ENCODE measurements at places on chromosomes 2 and 18.
A peak's percentile ranks its signal among the peaks of the same experiment; 100 is the strongest.

DNA sequence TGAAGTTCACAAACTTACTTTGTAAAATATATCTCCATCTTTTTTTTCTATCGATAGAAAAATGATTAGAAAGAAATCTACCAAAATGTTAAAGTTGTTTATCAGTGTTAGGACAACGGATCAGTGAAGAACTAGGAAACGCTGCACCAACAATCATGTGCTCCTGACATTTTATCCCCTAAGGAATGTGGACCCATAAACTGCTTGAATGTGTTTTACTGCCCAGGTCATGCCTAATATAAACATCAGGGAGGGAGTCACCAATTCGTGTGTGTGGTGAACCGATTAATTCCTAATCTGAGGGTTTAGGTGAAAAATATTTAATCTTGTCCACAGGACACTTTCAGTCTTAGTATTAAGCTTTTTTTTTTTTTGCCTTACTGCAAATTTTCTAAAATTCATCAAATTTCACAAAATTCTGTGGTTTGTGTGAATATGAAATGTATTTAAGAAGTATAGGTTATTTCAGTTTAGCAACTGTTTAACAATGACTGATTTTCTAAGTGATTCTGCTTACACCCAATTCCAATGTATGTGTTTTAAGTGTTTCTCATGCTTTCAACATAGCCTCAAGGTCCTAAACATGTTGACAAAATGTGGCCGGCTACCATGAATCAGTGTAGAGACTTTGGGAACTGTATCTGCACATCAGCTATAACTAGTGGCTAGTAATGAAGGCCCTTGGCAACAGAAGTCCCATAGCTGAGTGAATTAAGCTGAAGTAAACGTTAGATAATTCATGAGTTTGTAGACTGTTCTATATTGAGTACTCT is 11.1 kb upstream of the KIDINS220 start:
- no peak for DNase-seq

DNA sequence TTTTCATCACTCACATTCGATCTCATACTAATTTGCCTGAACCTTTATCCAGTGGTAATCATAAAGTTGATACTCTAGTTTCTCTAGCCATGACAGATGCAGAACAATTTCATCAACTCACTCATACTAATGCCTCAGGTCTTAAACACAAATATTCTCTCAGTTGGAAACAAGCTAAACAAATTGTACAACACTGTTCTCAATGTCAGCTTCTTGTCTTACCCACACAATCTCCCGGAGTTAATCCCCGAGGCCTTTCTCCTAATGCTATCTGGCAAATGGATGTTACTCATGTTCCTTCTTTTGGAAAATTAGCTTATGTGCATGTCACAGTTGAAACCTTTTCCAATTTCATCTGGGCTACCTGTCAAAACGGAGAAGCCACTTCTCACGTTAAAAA is 11.5 kb upstream of the CNOT11 start:
- no peak for DNase-seq

GRCh38 chr2:237092920-237093781 is 7.5 kb downstream of the COPS8 start:
- DNase-seq: peak; percentile 80

DNA sequence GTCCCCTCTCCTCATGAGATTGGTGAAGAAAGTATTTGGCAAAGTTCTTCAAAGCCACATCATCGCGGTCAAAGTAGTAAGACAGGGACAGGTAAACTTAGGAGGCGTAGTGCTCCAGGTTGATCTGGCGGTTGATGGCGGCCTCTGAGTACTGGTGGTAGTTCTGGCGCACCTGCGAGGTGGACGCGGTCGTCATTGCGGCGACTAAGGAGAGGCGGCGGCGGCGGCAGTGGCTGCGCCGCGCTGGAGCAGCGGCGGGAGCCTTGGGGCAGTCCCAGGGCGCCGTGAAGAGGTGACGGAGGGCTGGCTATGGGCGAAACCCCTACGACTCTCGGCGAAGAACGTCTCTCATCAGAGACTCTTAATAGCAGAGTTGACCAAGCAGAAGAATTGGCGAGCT is 107.2 kb upstream of the UBE2E3 start:
- DNase-seq: no peak

DNA sequence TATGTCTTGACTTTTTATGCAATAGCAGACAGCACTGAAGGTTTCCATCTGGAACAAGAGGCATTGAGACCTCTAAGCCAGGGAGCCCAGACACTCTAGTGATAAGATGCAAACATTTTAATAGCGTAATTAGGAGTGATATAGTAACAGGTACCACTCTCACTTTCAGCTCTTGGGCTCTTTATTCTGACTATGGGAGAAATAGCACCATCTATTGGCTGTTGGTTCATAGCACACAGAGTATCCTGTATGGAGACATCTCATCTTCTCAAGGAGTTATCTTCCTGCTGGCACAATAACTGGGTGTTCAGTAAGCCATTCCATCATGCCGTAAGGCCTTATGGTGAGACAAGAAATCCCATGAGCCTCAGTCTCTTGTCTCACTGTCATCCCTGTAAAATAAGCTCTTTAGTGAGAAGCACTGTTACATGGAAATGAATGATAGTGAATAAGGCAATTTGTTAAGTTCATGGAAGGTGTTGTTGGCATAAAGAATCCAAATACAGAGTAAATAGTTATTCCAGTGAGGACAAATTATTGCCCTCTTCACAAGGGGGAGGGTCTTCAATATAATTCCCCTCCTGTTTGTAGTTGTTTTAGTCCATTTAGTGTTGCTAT is 48.3 kb downstream of the THUMPD2 start:
- DNase-seq: no peak

- no peak for DNase-seq
Measured at GRCh38 chr2:171320208-171320621, 113.6 kb downstream of the METTL8 start.

All from LNCaP clone FGC (cell line).